ENCODE measurements at places on chromosomes 6 and 20. TPM values are rescaled to one million over a fixed set of nuclear protein-coding genes. Genes with fewer than 3 reads are reported as not detected.

GSTA3 gene
- not detected for total RNA-seq

GRCh38 chr6:11282875-11283274, 50.4 kb upstream of the NEDD9 start:
- DNase-seq: no peak

- no peak for DNase-seq
Observed at GRCh38 chr6:106145144-106145543, 59.0 kb downstream of the PRDM1 start.

SAYSD1 gene
- 10.8 TPM for total RNA-seq

PDYN gene
- total RNA-seq: not detected

DNA sequence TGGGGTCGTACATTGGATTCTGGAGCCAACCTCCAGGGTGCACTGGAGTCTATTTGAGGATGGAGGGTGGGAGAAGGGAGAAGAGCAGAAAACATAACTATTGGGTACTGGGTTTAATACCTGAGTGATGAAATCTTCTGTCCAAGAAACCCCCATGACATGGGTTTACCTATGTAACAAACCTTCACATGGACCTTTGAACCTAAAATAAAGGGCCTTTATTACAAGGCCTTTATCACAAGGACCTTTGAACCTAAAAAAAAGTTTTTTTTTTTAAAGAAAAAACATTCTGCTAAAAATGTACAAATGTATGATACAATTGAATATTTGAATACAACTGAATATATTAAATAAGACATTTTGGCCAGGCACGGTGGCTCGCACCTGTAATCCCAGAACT, 38.1 kb upstream of the ZNF133 start:
- no peak for DNase-seq

- DNase-seq: no peak
Observed at GRCh38 chr6:9482030-9482738, 932.7 kb downstream of the TFAP2A start.

- no peak for DNase-seq
Observed at GRCh38 chr6:140713495-140713894, 1339.0 kb upstream of the CITED2 start.

GRCh38 chr6:120779441-120779840, 554.8 kb downstream of the TBC1D32 start:
- DNase-seq: no peak

DNA sequence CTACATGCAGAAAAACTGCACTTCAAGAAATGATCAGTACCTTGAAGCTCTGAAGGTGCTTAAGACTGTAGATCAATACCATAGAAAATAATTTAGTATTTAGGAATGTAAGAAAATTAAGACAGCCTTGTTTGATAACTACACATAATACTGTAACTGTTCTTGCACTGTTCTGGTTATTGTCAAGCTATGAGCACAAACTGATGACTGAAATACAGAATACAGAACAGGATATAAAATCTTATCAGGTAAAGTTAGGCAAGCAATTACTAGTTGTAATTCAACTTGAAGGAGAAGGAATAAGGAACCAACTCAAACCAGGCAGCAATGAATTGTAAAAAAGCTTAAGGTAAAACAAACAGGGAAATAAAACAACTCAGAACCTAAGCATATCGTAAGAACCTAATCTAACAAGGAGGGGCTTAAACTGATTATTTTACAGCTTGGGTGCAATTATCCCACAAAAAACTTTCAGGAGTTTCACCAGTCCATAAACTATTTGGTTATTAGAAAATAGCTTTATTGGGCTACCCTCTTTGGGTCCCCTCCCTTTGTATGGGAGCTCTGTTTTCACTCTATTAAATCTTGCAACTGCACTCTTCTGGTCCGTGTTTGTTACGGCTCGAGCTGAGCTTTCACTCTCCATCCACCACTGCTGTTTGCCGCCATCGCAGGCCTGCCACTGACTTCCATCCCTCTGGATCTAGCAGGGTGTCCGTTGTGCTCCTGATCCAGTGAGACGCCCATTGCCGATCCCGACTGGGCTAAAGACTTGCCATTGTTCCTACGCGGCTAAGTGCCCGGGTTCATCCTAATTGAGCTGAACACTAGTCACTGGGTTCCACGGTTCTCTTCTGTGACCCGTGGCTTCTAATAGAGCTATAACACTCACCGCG, 97.7 kb downstream of the ATG5 start:
- DNase-seq: no peak

C6orf132 gene
- total RNA-seq: under 0.01 TPM

DNA sequence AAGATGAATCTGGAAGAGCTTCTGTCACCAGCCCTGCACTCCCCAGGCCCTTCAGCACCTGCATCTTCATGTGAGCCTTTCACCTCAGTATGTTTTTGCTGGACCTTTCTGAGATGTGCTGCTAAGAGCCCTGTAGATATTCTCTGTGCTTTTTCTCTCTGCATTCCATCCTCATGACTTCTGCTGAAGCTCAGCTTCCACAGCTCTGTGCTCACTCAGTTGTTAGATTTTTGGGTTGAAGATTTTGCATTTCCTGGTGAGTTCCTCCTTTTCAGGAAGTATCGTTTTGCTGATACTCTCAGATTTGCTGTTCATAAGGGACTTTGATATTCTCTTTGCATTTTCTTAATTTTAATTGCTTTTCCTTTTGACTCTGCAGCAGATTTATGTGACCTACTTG, 18.3 kb downstream of the KIAA1586 start:
- no peak for DNase-seq

CCR6 gene
- total RNA-seq: 0.54 TPM

GRCh38 chr6:7954477-7955200, 44.1 kb upstream of the TXNDC5 start:
- DNase-seq: no peak

DNA sequence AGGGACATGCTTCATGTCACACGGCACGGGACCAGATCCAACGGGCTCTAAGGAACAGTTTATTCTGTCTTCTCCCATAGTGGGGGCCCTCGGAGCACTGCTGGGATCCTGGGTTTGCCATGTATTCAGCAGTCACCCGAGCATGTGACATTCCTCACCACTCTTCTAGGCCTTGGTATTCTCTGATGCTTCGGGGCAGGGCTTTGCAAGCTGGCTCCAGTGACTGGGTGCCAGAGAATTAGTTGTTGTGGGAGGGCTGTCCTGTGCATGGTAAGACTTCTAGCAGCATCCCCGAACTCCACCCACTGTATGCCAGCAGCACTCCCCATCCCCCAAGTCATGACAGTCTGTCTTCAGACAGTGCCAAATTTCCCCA, 5.4 kb downstream of the CCN5 start:
- DNase-seq: no peak

GRCh38 chr6:90131614-90132423, 164.8 kb downstream of the BACH2 start:
- no peak for DNase-seq

COL19A1 gene
- under 0.01 TPM for total RNA-seq

CD2AP gene
- 8.1 TPM for total RNA-seq

DNA sequence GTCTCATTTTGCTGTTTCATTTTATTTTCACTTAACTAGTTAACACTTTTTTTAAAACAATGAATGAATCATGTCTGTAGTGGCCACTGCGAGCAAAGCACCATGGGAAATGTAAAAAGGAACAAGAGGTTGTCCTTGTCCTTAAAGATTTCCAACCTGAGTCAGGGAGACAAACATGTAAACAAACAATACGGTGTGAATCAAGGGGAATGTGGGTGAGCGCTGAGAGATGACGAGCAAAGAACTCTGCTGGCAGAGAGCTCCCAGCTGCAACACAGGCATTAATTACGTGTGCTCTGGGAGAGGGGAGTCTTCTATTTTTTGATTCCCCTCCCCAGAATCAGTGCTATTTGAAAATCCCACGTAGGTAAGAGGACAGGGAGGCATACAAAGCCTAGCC, 84.3 kb downstream of the ATXN1 start:
- no peak for DNase-seq

- DNase-seq: no peak
Observed at GRCh38 chr20:35541118-35541782, 628 bp upstream of the ERGIC3 start.

GRCh38 chr20:37808233-37809070, 94.5 kb upstream of the VSTM2L start:
- DNase-seq: no peak

GRCh38 chr6:137191670-137192069, 18.2 kb upstream of the IL22RA2 start:
- no peak for DNase-seq

- no peak for DNase-seq
Observed at GRCh38 chr6:111358454-111358853, 124.6 kb downstream of the REV3L start.

- peak; percentile 36 for DNase-seq
Observed at GRCh38 chr6:167819576-167819975, 7.1 kb upstream of the AFDN start.

GRCh38 chr6:22132656-22133055, 164.2 kb downstream of the PRL start:
- DNase-seq: no peak

RNF144B gene
- total RNA-seq: 16.7 TPM

DNA sequence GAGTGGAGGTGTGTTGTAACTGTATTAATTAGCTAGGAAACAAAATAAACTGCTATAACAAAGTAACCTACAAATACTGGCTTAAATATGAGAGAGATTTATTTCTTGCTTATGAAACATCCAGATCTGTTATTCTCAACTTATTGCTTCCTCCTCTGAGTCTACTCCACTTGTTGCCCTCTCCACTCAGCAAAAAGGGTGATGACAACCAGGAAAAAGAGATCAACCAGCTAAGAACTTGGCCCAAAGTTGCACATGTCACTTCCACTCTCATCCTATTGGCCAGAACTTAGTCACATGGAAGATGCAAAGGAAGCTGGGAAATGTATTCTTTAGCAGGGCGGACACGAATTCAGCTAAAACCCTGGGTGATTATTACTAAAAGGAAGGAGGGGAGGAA, 5.2 kb upstream of the TP53RK start:
- peak; percentile 44 for DNase-seq

DNA sequence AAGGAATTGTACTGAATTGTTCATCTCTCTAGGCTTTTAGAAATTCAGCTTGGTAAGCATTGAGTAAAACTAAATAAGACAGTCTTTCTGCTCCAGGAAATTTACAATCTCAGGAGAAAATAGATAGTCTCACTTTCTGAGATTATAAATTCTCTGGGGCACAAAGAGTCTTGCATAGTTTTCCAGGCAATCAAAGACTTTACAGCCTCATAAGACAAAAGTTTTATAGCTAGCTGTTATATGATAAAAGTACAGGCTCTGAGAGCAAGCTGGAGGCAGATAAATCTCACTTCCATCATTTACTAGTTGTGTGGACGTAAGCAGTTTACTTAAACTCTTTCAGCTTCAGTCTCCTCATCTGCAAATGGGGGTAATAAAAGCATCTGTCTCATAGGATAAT, 11.4 kb downstream of the FRK start:
- DNase-seq: no peak

GRCh38 chr6:138774370-138774769, 801 bp downstream of the CCDC28A start:
- DNase-seq: no peak

CENPW gene
- total RNA-seq: 1.1 TPM

DNA sequence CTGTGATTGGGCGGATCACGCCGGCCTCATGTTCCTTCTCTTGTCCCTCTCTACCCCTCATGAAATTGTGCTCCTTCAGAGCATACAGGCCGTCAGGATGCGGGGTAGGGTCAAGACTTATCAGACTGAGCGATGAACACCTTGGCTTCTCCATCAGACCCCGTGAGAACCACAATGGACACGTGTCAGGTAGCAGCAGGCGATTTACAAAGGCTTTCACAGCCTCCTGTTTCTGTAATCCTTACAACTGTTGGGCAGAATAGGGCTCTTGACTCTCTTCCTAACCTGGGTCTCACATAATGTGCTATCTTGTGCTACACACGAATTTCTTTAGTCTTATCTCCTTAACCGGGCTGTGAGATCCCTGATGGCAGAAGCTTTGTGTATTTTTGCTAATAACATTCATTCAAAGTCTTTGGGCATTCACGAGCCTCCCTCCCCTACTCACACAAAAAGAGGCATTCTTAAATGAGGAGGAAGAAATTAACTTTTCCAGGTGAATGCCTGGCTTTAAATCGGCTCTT, 122.9 kb upstream of the SLC22A23 start:
- DNase-seq: no peak

- no peak for DNase-seq
Observed at GRCh38 chr20:4946986-4947385, 54.3 kb downstream of the SLC23A2 start.
